Aorta (tissue), 5 donors: ENCODE measurements at places on chromosomes 2 and 18. TPM values are rescaled to one million over a fixed set of nuclear protein-coding genes. Genes with fewer than 3 reads are reported as not detected.

DNA sequence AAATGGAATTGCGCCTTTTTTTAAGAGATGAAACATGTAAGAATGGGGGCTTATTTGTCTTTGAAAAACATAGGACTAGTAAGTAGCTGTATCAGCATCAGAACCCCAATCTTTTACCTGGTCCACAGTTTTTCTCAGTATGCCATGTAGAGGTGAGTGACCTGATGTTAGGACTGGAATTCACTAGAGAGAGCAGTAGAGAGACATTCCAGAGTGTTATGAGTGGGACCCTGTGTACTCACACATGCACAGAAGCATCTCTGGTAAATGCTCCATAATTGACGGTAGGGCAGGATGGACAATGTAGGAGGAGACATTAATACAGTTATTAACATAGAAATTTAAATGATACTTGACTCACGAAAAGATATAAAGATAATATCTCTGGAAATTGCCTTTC is 1.4 kb upstream of the GALNT13 start:
- no peak for DNase-seq

GRCh38 chr2:228522276-228522675 is 340.8 kb upstream of the SPHKAP start:
- DNase-seq, result no peak

DNA sequence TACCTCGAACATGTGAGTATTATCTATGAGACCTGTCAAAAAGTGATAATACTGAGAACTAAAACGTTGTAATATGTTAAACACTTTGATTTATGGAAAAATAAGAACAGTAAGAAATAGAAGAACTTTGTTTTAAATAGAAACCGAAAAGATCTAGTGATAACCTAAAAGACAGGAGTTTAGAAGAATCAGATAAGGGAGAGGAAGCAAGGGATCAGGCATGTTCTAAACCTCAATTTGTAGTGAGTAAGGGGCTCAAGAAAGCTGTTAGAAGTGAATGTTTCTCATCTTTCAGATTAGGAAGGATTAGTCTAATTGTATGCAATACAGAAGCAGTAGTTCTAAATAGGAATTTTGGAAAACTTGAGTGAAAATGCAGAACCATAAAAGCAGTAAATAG is 168.7 kb upstream of the MYO3B start:
- no peak for DNase-seq

The GPC1 gene
- 32.3 TPM for total RNA-seq
